H9 (cell line): ENCODE measurements at places on chromosomes 7 and 10. TPM values are rescaled to one million over a fixed set of nuclear protein-coding genes. Genes with fewer than 3 reads are reported as not detected.

The SPDYE9 gene
- not detected in 2 replicates for total RNA-seq

The HMX3 gene
- 0.20 TPM in 1 of 2 replicates, not detected in the other for total RNA-seq

The SLC26A5 gene
- total RNA-seq, result 0.11 TPM in 1 of 2 replicates, not detected in the other

The ADAM22 gene
- 8.6 and 8.7 TPM in 2 replicates for total RNA-seq

The STAM gene
- 26.9 and 29.3 TPM in 2 replicates for total RNA-seq

The SFTPA1 gene
- total RNA-seq, result not detected in 2 replicates

The NIPSNAP2 gene
- total RNA-seq, result 39.7 and 40.7 TPM in 2 replicates

The RBP4 gene
- total RNA-seq, result not detected in 2 replicates

The MYL10 gene
- total RNA-seq, result 0.50 TPM in 1 of 2 replicates, not detected in the other

The ELAPOR2 gene
- total RNA-seq, result 36.8 and 39.0 TPM in 2 replicates

The FKBP6 gene
- not detected in 2 replicates for total RNA-seq

The CTTNBP2 gene
- total RNA-seq, result 15.7 and 17.6 TPM in 2 replicates

The RPEL1 gene
- total RNA-seq, result 0.13 TPM in 1 of 2 replicates, not detected in the other

The ZMYND11 gene
- 31.9 and 33.7 TPM in 2 replicates for total RNA-seq

The MKRN1 gene
- 106 and 112 TPM in 2 replicates for total RNA-seq

The NUB1 gene
- total RNA-seq, result 45.8 and 48.5 TPM in 2 replicates

The INSIG1 gene
- total RNA-seq, result 23.3 and 24.2 TPM in 2 replicates

The NME8 gene
- 0.33 TPM in 1 of 2 replicates, not detected in the other for total RNA-seq

The SPDYE11 gene
- total RNA-seq, result not detected in 2 replicates
